ENCODE measurements at places on chromosomes 6 and 20.

DNA sequence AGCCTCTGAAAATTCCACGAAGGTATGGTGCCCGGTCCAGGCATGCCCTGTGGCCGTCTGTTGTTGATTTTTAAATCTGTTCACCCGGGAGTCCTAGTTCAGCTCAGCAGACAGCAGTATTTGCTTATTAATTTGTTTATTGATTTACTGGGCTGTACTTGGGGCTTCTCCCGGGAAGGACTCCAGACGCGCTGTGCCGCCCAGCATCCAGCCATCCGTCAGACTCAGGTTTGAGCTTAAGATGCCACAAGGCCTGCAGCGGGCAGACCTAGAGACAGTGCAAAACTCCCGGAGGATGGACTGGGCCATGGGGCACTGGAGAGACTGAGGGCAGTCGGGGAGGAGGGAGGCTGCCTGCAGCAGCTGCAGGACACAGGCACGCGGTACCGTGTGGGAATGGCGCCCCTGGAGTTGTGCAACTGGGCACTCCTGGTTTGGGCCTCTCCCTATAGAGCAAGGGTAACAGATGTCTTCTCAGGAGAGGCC, 17.3 kb upstream of the CCDC167 start:
- DNase-seq, result no peak

- no peak for DNase-seq
These were observed 823.2 kb downstream of the DHX35 start for GRCh38 chr20:39785252-39785917.

GRCh38 chr20:10115021-10115420, 80.2 kb downstream of the ANKEF1 start:
- DNase-seq, result no peak

GRCh38 chr20:35568645-35569044, 26.8 kb downstream of the ERGIC3 start:
- DNase-seq, result no peak

- no peak for DNase-seq
These were observed 48.1 kb upstream of the MC3R start for GRCh38 chr20:56200456-56200855.

DNA sequence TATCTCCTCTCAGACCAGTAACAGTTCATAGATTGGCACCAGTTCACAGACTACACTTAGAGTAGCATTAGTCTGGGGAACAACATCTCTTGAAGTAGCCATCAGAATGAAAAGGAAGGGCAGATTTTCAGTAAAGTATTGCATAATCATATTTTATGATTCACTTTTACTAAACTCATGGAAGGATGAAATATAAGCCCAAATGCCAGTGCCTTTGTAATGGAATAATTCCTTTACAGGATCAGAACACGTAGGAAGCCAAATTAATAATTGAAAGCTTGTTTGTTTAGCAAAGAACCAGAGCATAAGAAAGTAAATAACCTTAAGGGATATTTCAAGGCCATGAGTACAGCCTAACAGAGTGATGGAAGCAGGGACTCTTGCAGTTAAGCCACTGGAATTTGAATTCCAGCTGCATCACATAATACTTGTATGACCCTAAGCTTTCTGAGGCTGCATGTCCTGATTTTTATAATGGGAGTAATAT, 11.4 kb upstream of the LOC128125822 start:
- DNase-seq, result no peak

GRCh38 chr20:51372176-51372803, 170.2 kb downstream of the NFATC2 start:
- DNase-seq, result peak; percentile 5

GRCh38 chr6:7021301-7021700, 86.5 kb upstream of the RREB1 start:
- no peak for DNase-seq

- no peak for DNase-seq
These were observed 51.4 kb upstream of the SAYSD1 start for GRCh38 chr6:39166189-39166911.

DNA sequence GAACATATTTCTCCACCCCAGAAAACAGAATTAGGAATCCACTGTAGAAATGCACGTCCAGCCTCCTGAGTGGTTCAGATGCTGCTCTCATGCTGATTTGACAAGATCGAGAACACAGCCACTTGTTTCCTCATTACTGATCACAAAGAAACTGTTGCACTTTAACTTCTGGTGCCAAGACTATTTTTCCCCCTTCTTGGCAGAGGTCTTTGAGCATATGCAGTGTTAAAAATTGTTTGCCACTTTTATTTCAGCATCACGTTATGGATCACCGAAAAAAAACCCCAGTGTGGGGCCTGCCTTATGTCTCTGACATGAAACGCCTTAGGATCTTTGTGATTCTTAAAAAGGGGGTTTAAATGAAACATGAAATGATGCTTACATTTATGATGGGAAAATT, 1066.9 kb downstream of the KIF16B start:
- DNase-seq, result no peak

GRCh38 chr20:17678295-17678694, 3.7 kb downstream of the RRBP1 start:
- DNase-seq, result no peak

GRCh38 chr6:53727748-53728147, 62.2 kb upstream of the KLHL31 start:
- no peak for DNase-seq

DNA sequence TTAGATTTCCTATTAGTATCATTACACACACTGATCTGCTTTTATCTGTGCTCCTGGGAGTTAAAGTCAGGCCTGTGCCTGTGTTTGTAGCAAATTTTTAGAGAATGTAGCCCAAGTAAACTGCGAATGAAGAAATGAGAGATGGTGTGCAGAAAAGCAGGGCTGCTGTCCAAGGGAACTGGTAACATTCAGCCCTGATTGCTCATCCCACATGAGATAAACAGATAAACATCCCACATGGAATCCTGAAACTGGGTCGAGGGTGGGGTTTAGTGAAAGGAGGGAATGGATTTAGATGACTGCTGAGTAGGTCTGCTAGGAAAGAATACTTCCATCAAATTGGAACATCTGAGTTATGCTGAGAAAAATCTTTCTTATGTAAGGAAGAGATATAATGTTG, 69.1 kb downstream of the GRIK2 start:
- no peak for DNase-seq

- DNase-seq, result no peak
These were observed 198.8 kb upstream of the PREP start for GRCh38 chr6:105601541-105602236.

DNA sequence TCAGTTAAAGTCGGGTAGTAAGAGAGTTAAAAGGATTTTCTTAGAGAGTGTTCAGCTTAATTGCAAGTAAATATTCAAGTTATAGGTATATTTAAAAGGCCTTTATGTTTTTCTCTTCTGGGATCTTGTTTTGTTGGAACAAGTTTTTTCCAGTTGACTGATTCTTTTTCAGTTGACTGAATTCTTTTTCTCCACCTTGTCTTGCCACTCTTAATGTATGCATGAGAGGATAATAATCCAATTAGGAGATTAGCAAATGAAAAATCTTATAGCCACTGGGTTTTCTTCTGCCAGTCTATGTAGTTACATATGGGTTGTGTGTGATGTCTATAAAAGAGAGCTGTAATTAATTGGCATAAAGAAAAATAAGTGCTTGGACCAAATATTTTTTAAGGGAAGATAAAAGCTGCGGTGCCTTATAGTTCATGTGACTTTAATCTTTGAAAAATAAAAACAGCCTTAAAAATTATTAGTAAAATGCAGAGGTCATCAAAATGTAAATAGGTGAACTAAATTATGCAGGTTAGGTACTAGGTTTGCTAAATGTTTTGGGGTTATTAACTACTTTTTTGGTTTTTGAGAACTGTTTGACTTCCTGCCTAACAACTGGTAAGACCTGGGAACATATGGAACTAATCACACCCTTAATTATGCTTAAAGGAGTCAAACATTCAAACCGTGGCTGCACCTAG, 367.2 kb downstream of the HTR1B start:
- no peak for DNase-seq

- no peak for DNase-seq
These were observed 757.0 kb upstream of the MMS22L start for GRCh38 chr6:98039904-98040607.

- DNase-seq, result no peak
These were observed 30.4 kb downstream of the SERPINB9 start for GRCh38 chr6:2872423-2873358.

GRCh38 chr20:43558412-43559146, at the start of gene SGK2:
TSS of gene SGK2 (plus strand) at chr20:43559027. CDS start at chr20:43566496, 7,469 bp downstream.
- no peak for DNase-seq

DNA sequence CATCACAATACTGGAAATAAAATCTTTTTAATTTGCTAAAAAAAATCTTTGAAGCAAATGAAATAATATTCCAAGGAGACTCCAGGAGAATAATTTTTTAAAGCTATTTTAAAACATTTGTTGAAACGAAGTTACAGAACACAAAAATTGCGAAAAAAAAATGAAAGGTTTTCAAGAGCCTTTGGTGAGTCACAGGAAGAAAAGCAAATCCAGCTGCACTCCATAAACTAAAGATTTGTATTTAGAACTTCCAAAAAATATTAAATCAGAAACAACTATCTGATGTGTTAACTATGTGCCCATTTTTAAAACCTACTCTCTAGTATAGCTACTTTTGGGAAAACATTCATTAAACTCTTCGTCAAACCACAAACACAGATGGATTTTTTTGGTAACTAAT, 23.6 kb downstream of the PDSS2 start:
- no peak for DNase-seq

DNA sequence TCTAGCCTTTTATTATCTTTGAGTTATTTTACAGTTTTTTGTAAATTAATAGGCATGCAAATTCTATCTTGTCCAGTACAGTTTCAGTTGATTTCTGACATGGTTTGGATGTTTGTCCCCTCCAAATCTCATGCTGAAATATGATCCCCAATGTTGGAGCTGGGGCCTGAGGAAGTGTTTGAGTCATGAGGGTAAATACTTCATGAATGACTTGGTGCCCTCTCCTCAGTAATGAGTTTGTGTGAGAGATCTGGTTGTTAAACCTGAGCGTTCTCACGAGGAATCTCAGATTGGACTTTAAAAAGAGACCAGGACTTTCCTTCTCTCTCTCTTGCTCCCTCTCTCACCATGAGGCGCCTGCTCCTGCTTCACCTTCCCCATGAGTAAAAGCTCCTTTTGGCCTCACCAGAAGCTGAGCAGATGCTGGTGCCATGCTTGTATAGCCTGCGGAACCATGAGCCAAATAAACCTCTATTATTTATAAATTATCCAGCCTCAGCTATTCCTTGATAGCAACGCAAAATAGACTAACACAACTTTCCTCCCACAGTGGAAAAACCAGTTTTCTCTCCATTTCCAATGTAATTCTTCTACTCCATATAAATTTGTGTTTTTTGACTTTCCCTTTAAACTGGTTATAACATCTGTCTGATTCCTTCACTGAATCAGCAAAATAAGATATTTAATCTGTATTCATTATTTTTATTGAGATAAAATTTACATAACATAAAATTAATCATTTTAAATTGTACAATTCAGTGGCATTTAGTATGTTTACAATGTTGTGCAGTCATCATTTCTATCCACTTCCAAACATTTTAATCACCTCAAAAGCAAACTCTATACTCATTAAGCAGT, 78.7 kb upstream of the PRSS16 start:
- DNase-seq, result no peak

- DNase-seq, result no peak
These were observed 57.2 kb downstream of the BCAS4 start for GRCh38 chr20:50852085-50852484.

DNA sequence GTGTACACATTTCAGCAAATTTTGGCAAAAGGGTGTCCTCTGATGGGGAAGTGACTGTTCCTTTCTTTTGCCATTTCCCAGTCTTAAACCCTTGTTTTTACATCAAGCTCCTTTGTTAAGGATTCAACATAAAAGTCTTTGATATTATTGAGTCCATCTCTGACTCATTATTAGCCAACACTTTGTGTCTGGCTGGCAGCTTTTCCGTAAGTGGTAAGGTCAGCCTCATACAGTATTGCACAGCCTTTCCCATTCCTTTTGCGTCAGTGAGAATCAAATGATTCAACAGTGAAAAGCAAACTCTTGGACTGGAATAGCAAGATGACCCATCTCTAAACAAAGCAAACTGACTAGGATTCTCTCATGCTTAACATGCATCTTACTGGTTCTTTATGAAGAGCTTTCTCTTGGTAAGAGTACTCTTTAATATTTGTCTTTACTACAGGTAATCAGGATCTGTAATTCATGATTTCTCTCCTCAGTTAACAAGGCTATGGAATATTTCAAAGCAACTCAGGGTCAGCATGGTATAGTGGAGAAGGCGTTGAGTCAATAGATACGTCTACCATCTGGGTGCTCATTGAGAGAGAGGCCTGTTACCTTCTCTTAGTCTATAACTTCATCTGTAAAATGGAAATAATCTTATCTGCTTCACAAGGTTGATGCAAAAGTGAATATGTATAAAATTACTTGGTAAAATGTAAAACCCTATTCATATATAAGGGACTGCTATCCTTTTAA, 183.6 kb downstream of the PRL start:
- no peak for DNase-seq

GRCh38 chr6:148952147-148953035, 205.6 kb downstream of the UST start:
- DNase-seq, result no peak

DNA sequence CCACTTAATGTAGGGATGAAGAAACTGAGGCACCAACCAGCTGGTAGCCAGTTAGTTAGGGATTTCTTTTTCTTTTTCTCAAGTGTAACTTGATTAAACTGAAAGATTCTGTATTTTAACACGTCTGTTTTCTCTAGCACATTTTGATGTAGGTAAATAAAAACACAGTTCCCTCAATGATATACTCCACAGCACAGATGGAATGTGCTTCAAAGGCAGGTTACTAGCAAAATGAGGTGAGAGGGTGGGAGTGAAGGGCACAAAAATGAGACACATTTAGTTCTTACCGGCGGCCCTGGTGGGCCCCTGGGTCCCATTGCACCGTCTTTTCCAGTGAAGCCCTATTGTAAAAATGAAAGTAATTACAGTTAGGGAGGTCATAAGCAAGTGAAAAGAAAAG, 108.9 kb downstream of the COL12A1 start:
- DNase-seq, result no peak

GRCh38 chr6:31538805-31539400, 2.9 kb downstream of the DDX39B start:
- DNase-seq, result no peak

- no peak for DNase-seq
These were observed 7.8 kb downstream of the PAK5 start for GRCh38 chr20:9831032-9831431.

GRCh38 chr20:16434062-16434664, 139.1 kb downstream of the KIF16B start:
- DNase-seq, result no peak

Data from NCI-H1417 treated with DMSO at 0.1 percent for 48 hours (cell line).